NCI-H2081 (cell line): ENCODE measurements at places on chromosomes 7 and 10.

- no peak for DNase-seq
Measured at GRCh38 chr10:29950391-29950790, 109.0 kb downstream of the JCAD start.

DNA sequence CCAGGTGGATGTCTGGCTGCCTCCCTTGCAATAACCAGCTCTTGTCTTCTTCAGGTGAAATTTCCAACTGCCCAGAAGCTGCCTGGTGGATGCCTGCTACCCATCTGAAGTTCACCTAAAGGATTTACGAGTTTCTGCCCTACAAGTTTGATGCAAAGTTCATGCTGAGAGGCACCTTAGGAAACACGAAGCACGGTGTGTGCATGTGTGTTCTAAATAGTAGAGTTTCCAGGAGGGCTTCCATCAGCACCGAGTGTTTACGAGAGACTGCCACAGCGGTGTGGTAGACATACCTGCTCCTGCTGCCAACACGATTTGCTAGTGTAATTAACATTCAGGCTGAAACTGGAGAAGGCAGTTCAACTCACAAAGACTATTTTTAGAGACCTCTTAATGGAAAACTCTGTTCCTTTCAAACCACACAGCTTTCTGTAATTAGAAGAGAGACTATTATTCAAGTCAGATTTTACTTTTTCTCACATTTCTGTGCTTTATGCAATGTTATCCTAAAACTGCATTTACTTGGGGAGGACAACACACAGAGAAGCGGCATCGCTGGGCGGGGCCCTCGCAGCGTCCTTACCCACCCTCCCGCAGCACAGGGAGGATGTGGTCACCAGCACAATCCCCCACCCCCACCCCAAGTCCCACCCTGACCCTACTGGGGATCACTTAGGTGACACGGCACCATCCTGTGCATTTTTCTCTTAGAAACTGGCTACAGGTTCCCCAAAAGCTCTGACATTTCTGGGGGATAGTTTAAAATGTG lies 15.5 kb upstream of the CPXM2 start:
- DNase-seq, result no peak

- DNase-seq, result no peak
Measured at GRCh38 chr7:152868122-152869040, 108.8 kb downstream of the ACTR3B start.

DNA sequence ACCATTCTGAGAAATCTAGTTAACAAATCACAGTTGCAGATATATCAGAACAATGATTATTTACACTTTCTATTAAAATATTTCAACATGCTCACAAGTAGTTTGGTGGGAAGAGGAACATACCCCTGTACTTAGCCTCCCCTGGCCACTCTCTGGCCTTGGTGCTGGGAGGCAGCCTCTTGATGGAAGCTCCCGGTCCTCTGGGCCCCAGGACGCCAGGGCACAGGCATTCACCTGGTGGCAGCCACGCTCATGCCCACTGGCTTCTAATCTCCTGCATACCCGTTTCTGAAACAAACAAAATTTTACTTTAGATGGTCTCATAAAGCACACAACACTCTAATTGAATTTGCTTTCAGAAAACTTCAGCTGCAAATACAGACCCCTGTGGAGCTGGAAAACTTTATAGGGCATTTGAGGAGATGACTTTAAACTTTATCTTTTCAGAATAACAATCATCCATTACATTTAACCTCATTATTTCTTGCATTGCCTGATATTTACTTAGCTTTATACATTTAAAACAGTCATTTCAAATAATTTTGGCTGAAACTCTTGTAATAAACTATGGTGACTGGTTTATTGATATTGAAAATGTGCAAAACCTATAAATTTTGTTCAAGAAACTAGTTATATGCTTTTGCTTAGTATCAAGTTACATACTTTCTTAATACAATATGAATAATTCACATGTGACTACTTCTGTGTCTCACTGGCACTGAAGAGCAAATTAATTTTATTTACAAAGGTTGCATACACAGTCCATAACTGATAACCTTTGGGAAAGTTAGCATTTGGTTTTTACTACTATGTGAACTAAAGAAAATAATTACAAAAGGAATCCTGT lies 30.8 kb downstream of the C10orf143 start:
- DNase-seq, result no peak

GRCh38 chr10:12689893-12690292 lies 311.6 kb downstream of the CCDC3 start:
- peak; percentile 50 for DNase-seq
